ENCODE measurements at places on chromosomes 6 and 20. TPM values are rescaled to one million over a fixed set of nuclear protein-coding genes. Genes with fewer than 3 reads are reported as not detected.

DNA sequence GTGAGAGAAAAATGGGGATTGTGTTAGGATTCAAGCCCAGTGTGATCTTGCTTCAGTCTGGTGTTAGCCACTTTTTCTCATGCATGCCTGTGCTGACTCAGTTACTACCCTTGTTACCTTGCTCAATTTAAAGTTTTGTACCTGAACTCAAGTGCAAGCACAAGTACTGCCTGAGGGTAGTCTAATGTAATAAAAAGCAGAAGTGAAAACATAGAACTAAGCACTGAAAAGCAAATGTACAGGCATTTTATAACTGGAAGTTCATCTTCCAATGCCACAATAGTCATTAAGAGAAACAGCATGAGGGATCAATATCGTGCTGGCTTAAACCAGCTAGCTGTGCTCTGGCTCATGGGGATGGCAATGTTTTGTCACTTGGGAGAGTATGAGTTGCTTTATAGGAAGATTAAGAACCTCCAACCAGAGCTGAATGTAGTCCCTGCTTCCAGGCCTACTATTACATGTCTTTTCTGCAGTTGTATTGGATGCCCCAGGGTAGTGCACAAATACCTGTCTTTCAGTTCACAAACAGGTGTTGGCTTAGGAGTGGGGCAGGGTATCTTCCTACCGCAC, 48.7 kb downstream of the SLC35F1 start:
- DNase-seq, result no peak

- DNase-seq, result peak; percentile 55
These were observed 129.6 kb downstream of the TAF4 start for GRCh38 chr20:61935926-61936700.

GRCh38 chr20:48619126-48620101, 208.4 kb downstream of the PREX1 start:
- peak; percentile 57 for DNase-seq

DNA sequence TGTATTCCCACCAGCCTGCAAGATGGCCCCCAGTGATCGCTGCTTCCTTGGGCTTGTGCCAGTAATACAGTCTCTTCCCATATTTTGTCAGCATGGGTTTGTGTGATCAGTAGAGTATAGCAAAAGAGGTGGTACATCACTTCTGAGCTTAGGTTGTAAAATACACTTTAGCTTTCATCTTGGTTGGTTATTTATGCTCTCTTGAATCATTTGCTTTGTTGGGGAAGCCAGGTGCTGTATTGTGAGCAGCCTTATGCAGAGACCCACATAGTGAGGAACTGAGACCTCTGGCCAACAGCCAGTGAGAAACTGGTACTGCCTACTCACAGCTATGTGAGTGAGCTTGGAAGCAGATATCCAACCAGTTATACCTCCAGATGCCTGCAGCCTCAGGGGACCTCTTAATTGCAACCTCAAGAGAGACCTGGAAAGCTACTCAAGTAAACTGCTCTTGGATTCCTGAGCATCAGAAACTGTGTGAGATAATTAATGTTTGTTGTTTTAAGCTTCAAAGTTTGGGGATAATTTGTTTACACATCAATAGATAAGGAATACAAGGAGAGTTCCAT, 229.3 kb downstream of the FARS2 start:
- no peak for DNase-seq

GRCh38 chr6:41375598-41376151, 40.3 kb downstream of the NCR2 start:
- no peak for DNase-seq

DNA sequence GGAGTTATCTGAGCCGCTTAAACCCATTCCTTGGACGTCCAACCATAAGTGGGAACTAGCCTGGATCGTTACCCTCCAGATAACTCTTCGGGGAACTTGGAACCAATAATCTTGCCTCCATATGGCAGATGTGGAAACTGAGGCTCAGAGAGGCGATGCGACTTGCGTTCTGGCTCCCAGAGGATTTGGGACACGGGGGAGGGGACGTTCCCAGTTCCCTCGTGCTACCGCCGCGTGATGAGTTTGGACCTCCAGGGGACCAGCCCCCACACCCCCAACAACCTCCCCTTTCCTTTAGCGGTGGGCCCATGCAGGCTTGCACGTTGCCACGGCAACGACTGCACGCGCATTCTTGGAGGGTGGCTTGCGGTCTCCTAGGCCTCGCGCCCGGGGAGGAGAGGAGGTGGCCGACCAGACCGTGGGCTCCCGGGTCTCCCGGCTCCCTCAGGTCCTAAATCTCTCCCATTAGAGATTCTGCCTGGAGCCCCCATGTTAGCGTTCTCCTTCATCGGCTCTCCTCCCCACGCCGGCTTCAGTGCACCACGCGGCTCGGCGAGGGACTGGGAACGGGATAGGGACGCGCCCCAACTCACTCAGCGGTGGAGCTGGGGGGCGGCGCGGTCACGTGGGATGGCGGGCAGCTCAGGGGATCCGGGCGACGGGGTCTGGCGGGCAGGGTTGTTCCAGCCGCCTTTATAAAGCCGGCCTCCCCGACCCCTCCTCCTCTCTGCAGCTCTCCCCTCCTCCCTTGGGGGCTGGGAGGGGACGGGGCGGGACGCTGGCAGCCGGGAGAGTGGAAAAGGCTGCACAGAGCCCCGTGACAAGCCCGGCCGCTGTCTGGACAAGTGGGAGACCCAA, at the start of gene PLTP:
Gene PLTP, minus strand, starts transcription at position 670 of the 858 bp plus-strand sequence. CDS start 703 bp downstream, outside the sequence.
- DNase-seq, result peak; percentile 88

DNA sequence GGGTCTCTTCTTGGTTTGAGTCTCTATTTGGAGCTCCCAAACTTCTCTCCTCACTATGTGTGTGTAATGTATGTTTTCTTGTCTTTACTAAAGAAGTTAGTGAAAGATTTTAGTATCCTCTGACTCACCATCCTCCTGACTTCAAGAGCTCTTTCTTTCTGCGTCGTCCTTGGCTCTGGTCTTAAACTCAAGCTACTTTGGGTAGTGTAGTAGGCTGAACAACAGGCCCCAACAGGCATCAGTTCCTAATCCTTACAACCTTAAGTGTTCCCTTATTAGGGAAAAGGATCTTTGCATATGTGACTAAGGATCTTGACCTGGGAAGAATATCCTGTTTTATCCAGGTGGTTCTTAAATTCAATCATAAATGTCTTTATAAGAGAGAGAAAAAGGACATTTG, 810.2 kb downstream of the MAFB start:
- no peak for DNase-seq

GRCh38 chr6:147071776-147072175, 132.4 kb upstream of the STXBP5 start:
- DNase-seq, result no peak

- no peak for DNase-seq
These were observed at the start of gene KCNG1 for GRCh38 chr20:51022803-51023616. KCNG1 (minus strand) TSS chr20:51023107; CDS start chr20:51010338, 12,769 bp downstream.

DNA sequence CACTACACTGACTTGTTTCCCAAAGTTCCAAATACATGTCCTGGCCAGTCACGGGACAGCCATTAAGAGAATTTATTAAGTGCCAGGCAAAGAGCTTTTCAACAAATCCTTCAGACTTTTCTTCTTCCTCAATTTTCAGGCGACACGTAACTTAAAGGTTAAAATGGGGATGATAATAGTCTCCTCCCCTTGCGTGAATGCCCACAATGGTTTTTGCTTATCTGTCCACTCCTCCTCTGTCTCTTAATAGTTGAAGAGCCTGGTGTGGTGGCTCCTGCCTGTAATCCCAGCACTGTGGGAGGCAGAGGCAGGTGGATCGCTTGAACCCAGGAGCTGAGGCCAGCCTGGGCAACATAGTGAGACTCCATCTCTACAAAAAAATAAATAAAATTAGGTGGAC, 11.4 kb upstream of the PARD6B start:
- no peak for DNase-seq

DNA sequence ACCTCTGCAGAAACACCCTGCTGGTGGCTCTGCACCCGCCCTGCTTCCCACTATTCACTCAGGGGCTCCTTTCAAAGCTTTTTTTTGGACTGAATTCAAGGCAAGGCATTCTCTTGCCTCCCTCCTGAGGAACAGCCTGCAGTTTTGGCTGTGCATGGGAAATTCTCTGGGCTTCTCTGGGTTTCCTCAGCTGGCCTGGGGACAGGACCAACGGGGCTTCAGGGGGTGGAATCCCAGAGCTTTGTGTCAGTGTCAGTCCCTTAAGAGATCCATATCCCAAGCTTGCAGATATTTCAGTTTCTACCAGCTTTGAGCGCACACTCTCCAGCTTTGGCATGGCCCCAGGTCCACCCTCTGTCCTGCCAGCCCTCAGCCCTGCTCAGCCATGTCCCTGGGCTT, 2.0 kb downstream of the SCRT2 start:
- no peak for DNase-seq

- no peak for DNase-seq
These were observed 35.3 kb downstream of the TAF11 start for GRCh38 chr6:34852406-34853085.

DNA sequence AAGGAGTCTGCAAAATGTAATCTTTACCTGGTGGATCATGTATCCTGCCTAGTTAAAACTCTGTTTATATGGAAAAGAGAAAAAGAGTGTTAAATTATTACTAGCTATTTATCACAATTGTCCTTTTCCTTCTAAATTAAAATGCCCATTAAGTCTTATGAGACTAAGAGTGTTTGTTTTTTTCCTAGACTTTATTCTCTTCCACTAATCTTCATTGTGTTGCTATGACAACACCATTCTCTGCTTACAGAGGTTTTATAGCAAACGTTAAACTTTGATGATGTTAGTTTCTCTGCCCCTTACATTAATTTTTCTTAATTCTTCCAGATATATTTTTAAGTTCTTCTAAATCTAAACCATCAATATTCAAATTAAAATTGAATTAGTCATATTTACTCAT, 420.8 kb downstream of the TBC1D32 start:
- no peak for DNase-seq

DNA sequence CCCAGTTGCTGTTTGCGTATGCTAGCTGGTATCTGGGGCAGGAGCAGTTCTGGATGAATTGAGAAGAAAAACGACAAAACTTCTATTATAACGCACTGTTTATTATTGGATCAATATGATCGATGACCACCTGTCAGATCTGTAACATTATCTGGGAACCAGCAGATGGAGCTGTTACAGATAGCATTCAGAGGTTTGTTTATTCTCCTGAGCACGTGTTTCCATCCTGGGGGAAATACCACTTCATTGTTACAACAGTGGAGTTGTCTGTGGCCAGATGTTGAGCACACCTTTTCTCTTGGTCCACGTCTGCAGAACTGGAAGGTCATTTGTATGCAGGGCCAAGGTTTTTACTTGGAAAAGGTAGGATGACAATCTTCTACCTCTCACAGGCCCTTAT, 16.0 kb upstream of the NKX2-2 start:
- DNase-seq, result no peak

DNA sequence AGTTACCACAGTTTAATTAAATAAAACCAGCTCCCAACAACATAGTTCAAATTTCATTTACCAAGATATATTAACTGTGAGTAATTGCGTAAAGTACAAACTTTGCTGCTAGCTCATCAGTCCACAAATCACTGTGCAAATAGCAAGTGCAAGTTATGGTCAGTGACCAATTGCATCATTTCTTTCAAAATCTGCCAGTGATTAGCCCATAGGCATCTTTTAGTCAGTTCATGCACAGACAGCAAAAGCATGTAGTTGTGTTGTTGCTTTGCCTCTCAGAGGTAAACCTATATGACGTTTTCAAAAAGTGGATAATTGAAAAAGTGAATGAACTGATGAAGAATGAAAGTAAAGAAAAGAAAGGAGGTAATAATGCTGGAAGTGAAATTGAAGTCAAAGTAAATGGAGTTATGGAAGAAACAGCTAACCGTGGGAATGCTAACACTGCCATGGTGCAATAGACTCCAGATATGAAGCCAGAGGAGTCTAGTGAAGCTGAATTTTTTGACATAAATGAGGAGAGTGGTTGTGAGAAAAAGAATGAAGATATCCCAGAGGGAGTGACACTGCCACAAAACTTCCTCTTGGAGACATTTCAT, 36.5 kb downstream of the ENPP1 start:
- DNase-seq, result no peak

DNA sequence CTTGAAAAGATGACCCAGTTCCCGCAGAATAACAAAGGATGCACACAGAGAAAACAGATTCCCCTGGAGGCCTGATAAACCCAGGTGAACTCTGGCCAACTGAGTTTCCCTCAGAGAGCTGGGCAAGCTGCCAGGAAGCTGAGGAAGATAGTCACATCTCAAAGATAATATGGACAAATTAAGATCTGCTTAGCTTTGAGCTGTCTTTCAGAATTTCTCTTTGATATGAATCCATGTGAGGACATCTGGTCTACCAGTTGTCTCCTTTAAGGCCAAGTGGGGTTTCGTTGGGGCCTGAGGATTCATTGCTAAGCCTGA, 59.5 kb downstream of the ID4 start:
- no peak for DNase-seq

DNA sequence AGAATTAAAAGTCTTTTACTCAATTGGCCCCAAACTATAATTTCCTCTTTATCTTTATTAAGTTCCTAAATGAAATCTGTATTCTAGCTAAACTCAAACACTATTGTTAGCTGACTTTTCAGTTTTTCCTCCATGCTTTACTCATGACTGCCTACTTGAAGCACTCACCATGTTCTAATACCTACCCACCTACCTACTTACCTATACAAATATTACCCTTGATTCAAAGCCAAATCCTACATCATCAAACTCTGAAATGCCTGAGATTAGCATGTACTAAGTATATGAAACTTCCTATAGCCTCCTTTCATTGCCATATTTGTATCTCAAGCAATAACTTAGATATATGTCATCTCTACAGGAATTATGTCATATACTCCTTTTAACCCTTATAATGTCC, 259.7 kb downstream of the HDGFL1 start:
- DNase-seq, result no peak

DNA sequence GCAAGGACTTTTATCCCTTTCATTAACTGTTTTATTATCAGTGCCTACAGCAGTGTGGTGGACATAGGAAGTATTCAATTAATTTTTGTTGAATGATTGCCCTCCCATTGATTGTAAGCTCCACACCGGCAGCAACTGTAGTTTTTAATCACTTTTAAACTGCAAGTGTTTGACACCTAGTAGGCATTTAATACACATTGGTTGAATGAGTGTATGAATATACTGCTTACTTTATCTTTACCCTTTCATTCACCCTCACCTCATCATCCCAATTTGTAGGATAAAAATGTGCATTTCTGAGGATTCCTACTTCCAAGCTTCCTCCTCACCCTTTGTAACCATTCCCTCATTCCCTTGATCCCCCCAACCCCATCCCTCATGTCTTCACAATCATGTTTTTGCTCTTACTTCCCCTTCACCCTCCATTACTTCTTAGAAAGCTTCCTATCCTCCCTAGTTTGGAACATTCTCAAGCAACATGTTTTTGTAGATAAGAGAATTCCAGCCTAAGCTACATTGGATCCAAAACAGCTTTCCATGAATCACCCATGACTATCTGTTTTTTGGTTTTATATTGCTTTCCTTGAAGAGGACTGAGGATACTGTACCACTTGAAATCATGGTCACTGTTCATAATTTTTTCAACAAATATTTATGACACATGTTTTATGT, 955 bp upstream of the SLC26A8 start:
- DNase-seq, result no peak

TBXT gene
- not detected for total RNA-seq

SLC17A3 gene
- total RNA-seq, result not detected

BEND6 gene
- not detected for total RNA-seq

MMP24OS gene
- 36.8 TPM for total RNA-seq

TMC2 gene
- not detected for total RNA-seq

SOX18 gene
- 3.9 TPM for total RNA-seq

All from suprapubic skin (tissue), 4 donors.